Activated CD4-positive, CD25-positive, alpha-beta regulatory T cell (primary cell): ENCODE measurements at places on chromosomes 7 and 10.

- no peak for DNase-seq
These were observed 144.5 kb upstream of the BMPER start for GRCh38 chr7:33760834-33761233.

DNA sequence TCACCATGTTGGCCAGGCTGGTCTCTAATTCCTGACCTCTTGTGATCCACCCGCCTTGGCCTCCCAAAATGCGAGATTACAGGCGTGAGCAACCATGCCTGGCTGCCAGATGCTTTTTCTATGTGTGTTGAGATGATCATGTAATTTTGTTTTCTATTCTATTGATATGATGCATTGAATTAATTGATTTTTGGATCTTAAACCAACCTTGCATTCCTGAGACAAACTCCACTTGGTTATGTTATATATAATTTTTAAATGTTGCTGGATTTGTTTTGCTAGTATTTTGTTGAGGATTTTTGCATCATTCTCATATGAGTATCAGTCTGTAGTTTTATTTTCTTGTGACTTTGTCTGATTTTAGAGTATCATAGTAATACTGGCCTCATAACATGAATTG is 192.8 kb downstream of the ADK start:
- no peak for DNase-seq

GRCh38 chr7:34396437-34397064 is 261.5 kb upstream of the NPSR1 start:
- DNase-seq, result no peak

DNA sequence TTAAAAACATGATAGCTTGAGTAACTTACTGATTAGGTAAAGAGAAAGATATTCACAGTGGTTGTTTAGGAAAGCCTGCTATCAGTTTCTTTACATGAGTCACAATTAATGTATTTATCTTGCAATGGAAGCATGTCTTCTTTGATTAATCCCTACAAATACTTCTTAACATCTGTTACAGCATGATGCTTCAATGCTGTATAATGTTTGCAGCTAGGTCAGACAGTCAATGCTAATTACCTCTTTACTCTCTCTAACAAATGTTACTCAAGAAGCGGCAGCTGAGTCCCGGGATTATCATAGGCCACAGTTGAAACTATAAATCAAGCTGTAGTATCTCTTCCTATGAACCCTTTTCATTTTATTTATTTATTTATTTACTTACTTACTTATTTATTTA is 33.2 kb downstream of the ACBD5 start:
- DNase-seq, result no peak

DNA sequence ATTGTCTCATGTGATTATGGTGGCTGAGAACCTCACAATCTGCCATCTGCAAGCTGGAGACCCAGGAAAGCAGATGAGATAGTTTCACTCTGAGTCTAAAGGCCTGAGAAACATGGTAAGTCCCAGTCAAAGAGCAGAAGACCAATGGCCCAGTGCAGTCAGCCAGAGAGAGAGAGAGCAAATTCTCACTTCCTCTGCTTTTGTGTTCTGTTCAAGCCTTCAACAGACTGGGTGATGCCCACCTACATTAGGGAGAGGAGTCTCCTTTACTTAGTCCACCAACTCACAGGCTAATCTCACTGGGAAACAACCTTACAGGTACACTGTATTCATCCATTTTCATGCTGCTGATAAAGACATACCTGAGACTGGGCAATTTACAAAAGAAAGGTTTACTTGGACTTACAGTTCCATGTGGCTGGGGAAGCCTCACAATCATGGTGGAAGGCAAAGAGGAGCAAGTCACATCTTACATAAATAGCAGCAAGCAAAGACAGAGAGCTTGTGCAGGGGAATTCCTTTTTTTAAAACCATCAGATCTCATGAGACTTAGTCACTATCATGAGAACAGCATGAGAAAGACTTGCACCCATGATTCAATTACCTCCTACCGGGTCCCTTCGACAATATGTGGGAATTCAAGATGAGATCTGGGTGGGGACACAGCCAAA is 4.7 kb upstream of the FRMPD2 start:
- no peak for DNase-seq

DNA sequence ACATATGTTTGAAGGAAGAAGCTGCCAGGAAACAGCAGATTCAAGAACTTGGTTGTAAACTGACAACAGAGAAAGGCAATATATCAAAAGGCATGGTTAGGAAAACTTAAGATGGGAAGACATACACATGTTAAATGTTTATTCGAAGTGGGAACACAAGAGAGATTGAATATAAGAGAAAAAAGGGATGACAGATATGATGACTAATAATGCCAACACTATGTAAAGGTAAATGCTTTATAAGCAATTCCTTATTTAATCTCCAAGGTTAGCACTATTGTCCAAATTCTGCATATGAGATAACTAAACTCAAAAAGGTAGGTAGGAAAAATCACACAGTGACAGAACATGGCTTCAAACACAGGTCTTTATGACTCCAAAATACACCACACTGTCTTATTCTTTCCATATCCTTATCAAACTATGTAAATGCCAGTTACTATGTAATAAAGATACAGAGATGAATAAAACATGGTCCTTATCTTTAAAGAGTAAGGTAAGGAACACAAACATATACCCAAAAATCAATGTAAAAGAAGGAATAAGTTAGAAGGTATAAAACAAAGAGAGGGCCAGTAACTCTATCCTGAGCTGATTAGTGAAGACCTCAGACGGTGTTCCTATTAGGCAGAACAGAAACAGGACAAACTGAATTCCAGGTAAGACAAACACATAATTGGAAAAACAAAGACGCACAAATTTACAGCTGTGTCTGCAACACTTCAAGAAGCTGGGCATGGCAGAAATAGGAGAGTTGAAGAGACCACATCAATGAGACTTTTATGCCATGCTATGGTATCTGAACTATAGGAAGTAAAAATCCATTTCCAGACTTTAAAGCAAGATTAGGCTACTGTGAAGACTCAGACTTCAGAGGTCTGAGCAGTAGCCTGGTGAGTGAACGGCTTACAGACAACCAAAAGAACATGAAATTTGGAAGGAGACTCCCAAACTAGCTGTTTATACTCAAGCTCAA is 56.1 kb downstream of the ABI1 start:
- no peak for DNase-seq

DNA sequence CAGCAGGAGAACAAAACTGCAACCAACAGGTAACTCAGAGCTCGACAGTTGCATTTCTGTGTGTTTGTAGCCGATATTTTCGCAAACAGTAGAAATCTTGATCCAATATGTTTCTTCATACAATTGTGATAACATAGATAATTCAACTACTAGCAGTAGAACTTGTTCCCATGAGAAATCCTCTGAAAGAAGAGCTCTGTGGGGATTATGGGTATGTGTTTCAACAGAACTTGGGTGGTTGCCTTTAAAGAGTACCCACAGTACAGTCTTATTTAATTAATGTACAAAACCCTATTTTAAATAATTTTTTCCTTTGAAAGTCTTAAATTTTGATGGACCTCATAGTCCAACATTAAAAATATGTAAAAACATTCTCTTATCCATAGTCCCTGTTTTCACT is 266.1 kb downstream of the PARD3 start:
- DNase-seq, result no peak

- DNase-seq, result no peak
These were observed 21.4 kb downstream of the HKDC1 start for GRCh38 chr10:69241575-69241974.

DNA sequence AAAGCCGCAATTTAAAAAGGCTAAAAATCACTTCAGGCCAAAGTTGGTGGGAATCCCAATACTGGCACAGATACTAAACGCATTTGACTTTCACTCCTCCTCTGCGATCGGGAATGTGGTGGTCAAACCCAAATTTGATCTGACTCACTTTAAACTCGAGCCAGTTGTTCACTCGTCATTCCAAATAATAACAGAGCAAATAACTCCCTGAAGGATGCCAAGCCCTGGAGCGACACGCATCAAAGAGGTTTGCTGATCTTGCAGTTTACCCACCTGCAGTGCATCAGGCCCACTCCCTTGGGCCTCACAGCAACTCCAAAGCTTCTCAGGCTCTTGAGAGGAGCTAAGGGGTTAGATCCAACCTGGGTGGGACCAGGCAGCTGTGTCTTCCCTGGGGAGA is 12.2 kb downstream of the PTN start:
- no peak for DNase-seq

DNA sequence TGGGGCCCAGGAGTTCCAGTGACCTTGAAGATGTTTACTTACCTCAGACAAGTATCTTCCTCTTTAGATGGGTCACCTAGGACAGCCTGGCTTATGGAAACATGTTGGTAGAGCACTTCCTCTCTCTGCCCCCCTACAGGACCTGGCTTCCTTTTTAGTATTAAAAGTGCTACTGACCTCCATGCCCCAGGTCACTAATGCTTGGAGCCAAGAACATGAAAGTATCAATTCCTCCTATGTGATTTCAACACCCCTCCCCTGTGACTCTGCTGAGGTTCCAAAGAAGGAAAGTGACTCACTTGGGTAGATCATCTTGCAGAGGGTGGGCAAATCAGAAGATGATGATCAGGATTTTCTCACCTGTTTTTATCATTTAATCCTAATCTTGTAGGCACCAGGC is 125.3 kb upstream of the CCDC6 start:
- no peak for DNase-seq

DNA sequence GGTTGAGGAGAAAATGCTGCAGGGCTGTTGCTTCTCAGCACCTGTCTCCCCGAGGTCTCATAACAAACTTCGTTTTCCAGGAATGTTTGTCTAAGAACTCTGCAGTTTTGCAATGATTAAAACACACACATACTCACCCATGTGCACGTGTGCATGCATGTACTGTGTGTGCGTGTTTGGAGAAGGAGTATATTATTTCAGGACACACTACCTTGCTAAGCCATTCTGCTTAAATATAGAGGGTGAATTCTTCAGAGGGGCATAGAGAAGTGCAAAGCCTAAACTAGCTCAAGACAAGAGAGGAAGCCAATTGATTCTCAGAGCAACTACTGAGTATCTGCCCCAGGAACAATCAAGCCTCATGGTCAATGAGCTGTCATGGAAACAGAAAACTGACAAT is 298.4 kb upstream of the MGMT start:
- no peak for DNase-seq

DNA sequence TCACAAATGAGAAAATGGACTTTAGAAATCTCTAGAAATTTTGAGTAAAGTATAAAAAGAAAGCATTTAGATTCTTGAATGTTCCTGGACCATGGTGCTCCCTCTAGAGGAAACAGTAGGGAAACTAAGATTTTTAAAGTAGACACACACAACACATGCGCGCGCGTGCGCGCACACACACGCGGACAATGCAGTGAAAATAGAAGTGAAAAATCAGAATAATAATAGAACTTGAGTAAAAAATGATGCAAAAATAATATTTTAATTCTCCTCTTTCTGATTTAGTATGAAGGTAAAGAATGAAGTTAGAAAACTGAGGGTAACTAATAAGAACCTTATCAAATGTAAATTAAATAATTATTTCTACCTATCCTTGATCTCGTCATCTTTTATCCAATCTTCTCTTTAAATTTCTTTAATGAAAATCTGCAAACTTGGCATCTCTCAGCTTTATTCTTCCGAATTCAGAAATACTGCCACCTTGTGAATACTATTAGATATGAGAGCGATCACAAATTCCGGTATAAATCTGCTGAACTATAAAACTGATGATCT is 117.0 kb upstream of the AMPH start:
- no peak for DNase-seq

GRCh38 chr10:69425511-69426298 is 9.0 kb upstream of the TACR2 start:
- no peak for DNase-seq

DNA sequence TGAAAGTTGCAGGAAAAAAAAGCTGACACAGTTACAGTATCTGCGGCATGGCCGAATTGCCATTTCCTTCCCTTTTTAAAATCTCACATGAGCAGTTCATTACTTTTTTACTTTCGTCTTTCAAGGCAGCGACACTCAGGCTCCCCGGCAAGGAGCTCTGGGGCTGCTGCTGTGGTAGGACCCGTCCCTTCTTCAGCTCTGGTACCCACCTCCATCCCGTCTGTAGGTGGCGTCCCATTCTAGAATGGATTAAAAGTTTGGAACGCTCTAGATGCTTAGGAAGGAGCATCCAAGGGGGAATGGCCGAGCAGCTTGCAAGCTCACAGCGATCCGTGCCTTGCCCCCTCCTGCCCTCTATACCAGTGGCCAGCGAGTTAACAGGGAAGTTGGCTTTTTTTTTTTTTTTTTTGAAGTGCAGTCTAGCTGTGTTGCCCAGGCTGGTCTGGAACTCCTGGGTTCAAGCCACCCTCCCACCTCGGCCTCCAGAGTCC is 22.8 kb upstream of the TTYH3 start:
- DNase-seq, result no peak

DNA sequence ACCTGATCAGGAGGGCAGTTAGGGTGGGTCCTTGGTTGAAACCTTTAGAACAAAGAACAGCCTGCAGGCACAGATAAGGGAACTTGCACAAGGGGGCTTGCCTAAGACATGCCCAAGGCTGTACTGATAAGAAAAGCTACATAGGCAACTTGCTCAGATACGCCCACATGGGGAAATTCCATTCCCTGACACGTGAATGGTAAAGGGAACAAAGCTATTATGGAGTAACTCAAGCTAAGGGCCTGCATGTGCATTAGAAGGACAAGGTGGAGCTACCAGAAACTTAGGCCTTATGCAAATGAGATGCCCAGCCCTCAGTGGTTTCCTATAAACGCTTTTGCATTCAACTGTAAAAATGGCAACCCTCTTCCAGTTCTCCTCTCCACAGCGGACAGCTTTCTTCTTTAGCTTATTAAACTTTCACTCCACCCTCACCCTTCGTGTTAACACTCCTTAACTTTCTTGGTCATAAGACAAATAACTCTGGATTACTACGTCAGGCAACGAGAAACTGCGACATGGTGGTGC is 1192.1 kb upstream of the CELF2 start:
- DNase-seq, result no peak

- no peak for DNase-seq
These were observed 177.6 kb upstream of the NAMPT start for GRCh38 chr7:106462365-106462859.

GRCh38 chr7:38822549-38822948 is 86.4 kb downstream of the VPS41 start:
- DNase-seq, result no peak

GRCh38 chr7:116228241-116228640 is 17.9 kb downstream of the TES start:
- no peak for DNase-seq

DNA sequence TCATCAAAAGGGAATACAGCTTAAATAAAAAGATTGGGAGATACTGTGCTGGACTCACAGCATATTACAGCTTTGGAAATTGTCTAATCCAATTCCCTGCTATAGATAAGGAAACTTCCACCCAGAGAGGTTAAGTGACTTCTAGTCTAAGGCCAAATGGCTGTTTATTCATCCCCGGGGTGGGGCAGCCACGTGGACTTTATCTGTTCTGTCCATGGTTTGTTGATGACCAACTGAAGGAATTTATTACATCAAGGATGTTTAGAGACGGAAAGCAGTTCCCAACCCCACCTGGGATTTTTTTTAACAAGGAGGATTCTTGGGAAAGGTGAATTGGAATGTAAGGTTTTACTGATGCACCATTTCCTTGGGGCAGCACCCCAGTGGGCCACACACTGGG is 88.6 kb downstream of the ATXN7L1 start:
- no peak for DNase-seq

- no peak for DNase-seq
These were observed 9.2 kb downstream of the ZCCHC24 start for GRCh38 chr10:79436066-79436849.
